ENCODE measurements at places on chromosomes 2 and 18. TPM values are rescaled to one million over a fixed set of nuclear protein-coding genes. Genes with fewer than 3 reads are reported as not detected.

The FAM110C gene
- total RNA-seq = 0.14 TPM

The ZNF532 gene
- total RNA-seq = 29.1 TPM

The TMEFF2 gene
- total RNA-seq = 0.29 TPM

The IDH1 gene
- total RNA-seq = 84.6 TPM

The KANSL3 gene
- 34.1 TPM for total RNA-seq

The LYPD6 gene
- total RNA-seq = 0.06 TPM

The STON1 gene
- 0.34 TPM for total RNA-seq

The GALNT14 gene
- 46.1 TPM for total RNA-seq

The SATB2 gene
- 3.9 TPM for total RNA-seq

The OBSL1 gene
- 22.3 TPM for total RNA-seq

The HAAO gene
- total RNA-seq = not detected

The SERPINB4 gene
- total RNA-seq = 0.16 TPM

The ATG4B gene
- total RNA-seq = 58.5 TPM

The IL18R1 gene
- total RNA-seq = 0.99 TPM

The HOXD4 gene
- 0.55 TPM for total RNA-seq

The IL1F10 gene
- total RNA-seq = not detected

The FHL2 gene
- total RNA-seq = 79.0 TPM

The EFEMP1 gene
- 47.0 TPM for total RNA-seq

The TUBB8B gene
- not detected for total RNA-seq

The FSHR gene
- total RNA-seq = not detected

The PTGR3 gene
- total RNA-seq = 16.0 TPM

The UGT1A1 gene
- 0.88 TPM for total RNA-seq

All from A549 treated with DMSO at 1 μM for 4 hours (cell line).